ENCODE measurements at places on chromosomes 6 and 20. TPM values are rescaled to one million over a fixed set of nuclear protein-coding genes. Genes with fewer than 3 reads are reported as not detected.

CEP250 gene
- 16.4 TPM for total RNA-seq

POM121L2 gene
- total RNA-seq: not detected

DNA sequence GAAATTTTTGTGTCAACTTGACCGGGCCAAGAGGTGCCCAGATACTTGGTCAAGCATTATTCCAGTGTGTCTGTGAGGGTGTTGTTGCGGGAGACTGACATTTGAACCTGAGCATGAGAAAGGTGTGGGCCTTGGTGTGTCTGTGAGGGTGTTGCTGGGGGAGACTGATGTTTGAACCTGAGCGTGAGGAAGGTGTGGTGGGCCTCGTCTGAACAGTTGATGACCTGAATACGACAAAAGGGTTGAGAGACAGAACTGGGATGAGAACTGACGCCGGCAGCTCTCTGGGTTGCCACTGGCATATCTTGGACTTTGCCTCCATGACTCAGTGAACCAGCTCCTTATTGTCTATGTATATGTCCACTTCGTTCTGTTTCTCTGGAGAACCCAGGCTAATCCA lies 240.5 kb downstream of the ERMARD start:
- no peak overlapping the region for H3K27ac ChIP-seq
- no peak overlapping the region for H3K4me3 ChIP-seq
- H3K27me3 ChIP-seq: no peaks in the 10 kb centered on the region
- no peaks in the 10 kb centered on the region for H3K36me3 ChIP-seq

TGM3 gene
- not detected for total RNA-seq

DNA sequence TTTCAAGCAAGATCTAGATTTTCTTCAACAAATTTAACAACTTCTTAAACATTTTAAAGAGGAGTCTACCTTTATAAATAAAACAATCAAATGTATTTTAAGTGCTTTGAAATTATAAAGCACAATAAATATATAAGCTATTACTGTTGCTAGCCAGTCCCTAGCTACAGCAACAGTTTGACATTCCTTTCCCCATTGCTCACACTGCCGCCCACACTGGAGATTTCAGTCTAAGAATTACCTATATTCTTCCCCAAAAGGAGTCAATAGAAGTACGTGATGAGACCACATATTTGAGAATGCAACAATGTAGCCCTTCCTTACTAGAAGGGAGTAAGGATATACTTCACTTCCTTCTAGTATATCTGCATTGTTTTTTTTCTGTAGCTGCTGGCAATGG lies 65.3 kb upstream of the RNF146 start:
- no peak overlapping the region for H3K4me3 ChIP-seq
- no peak overlapping the region for H3K27ac ChIP-seq
- no peaks in the 10 kb centered on the region for H3K27me3 ChIP-seq
- H3K4me1 ChIP-seq: no peaks in the 10 kb centered on the region
- DNase-seq: no peak
- no peaks in the 10 kb centered on the region for H3K36me3 ChIP-seq

CRISP3 gene
- total RNA-seq: not detected

LGSN gene
- not detected for total RNA-seq

DDX39B gene
- total RNA-seq: 211 TPM

PTCRA gene
- not detected for total RNA-seq

- H3K36me3 ChIP-seq: peaks cover 7% of the 10 kb centered on the region
- no peaks in the 10 kb centered on the region for H3K27me3 ChIP-seq
- H3K4me1 ChIP-seq: no peaks in the 10 kb centered on the region
- H3K27ac ChIP-seq: no peak overlapping the region
- no peak overlapping the region for H3K4me3 ChIP-seq
Measured at GRCh38 chr6:18171871-18172270, 16.6 kb downstream of the KDM1B start.

DNA sequence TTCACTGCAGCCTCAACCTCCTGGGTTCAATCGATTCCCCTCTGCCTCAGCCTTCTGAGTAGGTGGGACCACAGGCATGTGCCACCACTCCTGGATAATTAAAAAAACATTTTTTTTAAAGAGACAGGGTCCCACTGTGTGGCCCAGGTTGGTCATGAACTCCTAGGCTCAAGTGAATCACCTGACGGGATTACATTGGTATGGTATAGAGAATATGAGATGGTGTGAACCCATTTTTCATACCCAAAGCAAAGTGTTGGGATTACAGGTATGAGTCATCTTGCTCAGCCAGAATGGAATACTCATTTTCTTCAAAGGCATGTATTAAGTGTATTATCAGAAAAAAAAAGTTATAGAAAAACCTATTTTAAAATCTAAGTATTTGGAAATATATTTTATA lies 114.2 kb downstream of the AHI1 start:
- no peak overlapping the region for H3K4me3 ChIP-seq
- no peak for DNase-seq
- no peaks in the 10 kb centered on the region for H3K27me3 ChIP-seq
- H3K4me1 ChIP-seq: no peaks in the 10 kb centered on the region

DNA sequence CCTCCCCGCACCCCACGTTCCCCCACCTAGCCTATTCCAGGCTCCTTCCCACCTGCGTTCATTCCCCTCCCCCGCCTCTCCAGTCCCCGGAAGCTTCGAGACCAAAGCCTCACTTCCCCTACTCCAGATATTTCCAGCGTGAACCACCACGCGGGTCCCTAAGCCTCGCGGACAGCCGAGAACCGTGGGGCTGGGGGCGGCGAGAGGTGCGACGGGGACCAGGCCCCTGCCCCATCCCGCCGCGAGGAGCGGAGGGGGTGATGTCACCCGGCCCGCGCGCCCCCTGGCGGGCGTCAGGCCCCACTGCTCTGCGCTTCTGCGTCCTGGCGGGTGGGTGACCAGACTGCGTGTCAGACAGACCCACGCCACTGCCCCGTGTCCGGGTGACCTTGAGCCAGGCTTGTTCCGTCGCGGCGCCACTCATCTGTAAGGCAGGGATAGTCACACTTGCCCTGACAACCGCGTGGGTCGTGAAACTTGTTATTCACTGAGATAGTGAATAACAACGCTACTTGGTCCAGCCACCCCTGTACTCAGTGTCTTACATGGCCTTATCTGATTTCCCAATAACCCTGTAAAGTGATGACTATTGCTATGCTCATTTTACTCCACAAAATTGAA lies 9.0 kb upstream of the HSP90AB1 start:
- no peaks in the 10 kb centered on the region for H3K27me3 ChIP-seq
- H3K4me3 ChIP-seq: peak overlapping the region; percentile 67
- peak; percentile 91 for DNase-seq
- peaks cover 3% of the 10 kb centered on the region for H3K36me3 ChIP-seq

ARMH2 gene
- total RNA-seq: not detected

GRCh38 chr6:126432564-126432963 lies 92.6 kb downstream of the CENPW start:
- no peaks in the 10 kb centered on the region for H3K4me1 ChIP-seq
- H3K4me3 ChIP-seq: no peak overlapping the region
- H3K27ac ChIP-seq: no peak overlapping the region
- no peaks in the 10 kb centered on the region for H3K27me3 ChIP-seq
- no peak for DNase-seq

- H3K27ac ChIP-seq: peak overlapping the region; percentile 55
- H3K4me3 ChIP-seq: no peak overlapping the region
- H3K27me3 ChIP-seq: no peaks in the 10 kb centered on the region
- peaks cover 28% of the 10 kb centered on the region for H3K36me3 ChIP-seq
- no peaks in the 10 kb centered on the region for H3K4me1 ChIP-seq
Measured at GRCh38 chr6:30591008-30591407, 19.8 kb downstream of the ABCF1 start.

DNA sequence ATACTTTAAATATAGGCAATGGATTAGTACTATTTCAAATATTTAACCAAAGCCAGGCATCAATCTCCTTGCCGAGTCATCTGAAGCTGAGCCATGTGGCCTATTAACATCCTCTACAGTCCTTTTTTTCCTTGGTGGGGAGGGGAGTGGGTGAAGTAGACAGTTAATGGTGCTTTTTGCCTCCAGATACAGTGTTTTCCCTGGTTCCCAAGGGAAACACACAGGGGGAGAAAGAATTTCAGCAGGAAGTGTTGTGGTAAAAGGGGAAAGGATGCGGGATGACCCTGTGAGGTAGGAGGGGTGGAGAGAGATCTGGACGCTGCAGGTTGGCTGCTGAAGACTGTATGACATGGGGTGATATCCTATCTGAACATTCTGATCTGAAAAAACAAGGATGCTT lies 9.6 kb downstream of the CLDN20 start:
- H3K27me3 ChIP-seq: no peaks in the 10 kb centered on the region
- H3K4me1 ChIP-seq: no peaks in the 10 kb centered on the region
- DNase-seq: no peak
- H3K27ac ChIP-seq: peak overlapping the region; percentile 78
- H3K4me3 ChIP-seq: no peak overlapping the region
- H3K36me3 ChIP-seq: no peaks in the 10 kb centered on the region

DNA sequence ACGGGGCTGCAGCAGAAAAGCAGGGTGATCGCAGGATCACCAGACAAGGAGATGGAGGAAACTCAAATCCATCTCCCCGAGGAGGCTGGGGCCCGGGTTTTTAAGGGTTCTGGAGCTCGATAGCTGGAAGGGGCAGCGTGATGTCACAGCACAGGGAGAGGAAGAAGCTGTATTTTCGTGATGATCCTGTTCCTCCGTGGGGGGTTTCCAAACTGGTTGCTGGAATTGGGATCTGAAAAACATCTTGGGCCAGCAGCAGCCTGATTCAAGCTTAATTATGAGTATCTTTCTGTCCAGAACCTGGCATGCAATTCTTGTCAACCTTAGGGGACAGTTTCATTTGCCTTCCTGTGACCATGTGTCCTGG lies 4.1 kb downstream of the CST7 start:
- no peak for DNase-seq
- H3K36me3 ChIP-seq: peaks cover 6% of the 10 kb centered on the region
- H3K27ac ChIP-seq: no peak overlapping the region
- no peaks in the 10 kb centered on the region for H3K4me1 ChIP-seq
- H3K4me3 ChIP-seq: no peak overlapping the region
- H3K27me3 ChIP-seq: no peaks in the 10 kb centered on the region

DNA sequence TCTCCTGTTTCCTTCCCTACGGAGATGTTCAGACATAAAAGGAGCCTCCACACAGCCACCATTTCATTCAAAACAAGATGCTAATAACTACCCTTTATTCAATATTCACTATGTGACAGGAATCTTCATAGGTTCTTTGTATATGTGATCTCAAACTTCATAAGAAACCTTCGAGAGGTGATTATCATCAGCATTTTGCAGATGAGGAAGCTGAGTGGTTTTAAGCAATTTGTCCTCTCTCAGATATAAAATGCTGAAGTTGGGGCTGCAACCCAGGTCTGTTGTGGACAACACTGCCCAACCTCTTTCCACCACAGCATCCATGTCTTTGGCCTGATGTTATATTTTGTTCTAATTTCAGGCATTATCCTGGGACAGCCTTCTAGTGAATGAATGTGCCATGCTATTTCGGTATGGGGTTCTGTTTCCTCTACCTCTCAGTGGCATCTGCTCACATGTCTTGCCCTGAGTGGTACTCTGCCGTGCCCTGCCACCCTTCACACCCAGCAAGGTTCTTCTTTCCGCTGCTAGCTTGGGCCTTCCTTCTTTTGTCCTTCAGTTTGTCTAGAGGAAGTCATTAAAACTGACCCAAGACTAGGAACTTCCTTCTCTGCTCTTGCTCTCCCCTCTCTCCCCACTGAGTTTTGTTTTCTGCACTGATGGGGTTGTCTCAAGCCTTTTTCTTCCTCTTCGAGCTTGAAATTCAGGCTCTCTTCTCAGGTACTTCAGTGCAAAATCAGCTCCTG lies 300.9 kb upstream of the PRDM1 start:
- H3K36me3 ChIP-seq: no peaks in the 10 kb centered on the region
- no peak overlapping the region for H3K27ac ChIP-seq
- no peak overlapping the region for H3K4me3 ChIP-seq
- no peaks in the 10 kb centered on the region for H3K27me3 ChIP-seq

DNA sequence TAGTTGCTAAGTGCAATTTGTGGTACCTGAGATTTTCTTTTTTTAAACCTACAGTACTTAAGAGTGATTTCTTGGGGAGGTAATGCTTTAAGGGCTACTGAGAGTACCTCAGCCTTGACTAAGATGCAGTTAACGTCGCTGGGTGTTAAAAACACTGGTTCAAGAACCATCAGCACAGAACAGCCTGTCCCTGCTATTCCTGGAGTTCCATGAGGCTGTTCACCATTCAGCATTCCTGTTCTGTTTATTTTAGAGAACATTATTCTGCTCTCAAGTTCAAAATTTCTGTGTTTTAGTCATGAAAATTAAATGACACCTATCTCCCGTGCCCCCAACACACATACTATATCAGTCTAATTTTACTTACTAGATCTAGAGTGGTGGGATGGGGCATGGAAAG lies 1.7 kb upstream of the PRELID3B start:
- H3K27ac ChIP-seq: no peak overlapping the region
- no peaks in the 10 kb centered on the region for H3K27me3 ChIP-seq
- peaks cover 33% of the 10 kb centered on the region for H3K4me1 ChIP-seq

GRCh38 chr20:57450931-57451330 lies 59.7 kb downstream of the RBM38 start:
- no peak overlapping the region for H3K4me3 ChIP-seq
- no peaks in the 10 kb centered on the region for H3K27me3 ChIP-seq
- H3K4me1 ChIP-seq: peaks cover 40% of the 10 kb centered on the region

- H3K4me1 ChIP-seq: no peaks in the 10 kb centered on the region
- no peaks in the 10 kb centered on the region for H3K27me3 ChIP-seq
- no peaks in the 10 kb centered on the region for H3K36me3 ChIP-seq
- no peak overlapping the region for H3K27ac ChIP-seq
Measured at GRCh38 chr6:106959985-106960384, 14.5 kb downstream of the CD24 start.

DNA sequence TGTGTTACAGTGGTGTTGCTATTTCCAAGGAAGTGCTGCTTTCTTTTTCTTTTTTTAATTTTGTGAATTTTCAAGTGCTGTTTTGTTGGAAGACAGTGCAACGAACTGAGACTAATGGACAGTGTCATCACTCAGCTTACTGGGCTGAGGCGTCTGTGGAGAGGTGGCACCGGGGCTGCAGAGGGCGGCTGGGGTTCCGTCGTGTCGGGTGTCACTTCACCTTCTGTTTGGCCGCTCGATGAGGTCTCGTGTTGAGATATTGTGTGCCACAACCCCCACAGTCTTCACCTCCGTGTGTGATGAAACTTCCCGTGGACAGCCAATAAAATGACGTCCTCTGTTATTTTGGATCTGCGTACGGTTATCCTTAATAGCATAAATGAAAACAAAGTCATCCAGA lies 149.4 kb upstream of the SNX9 start:
- no peaks in the 10 kb centered on the region for H3K36me3 ChIP-seq
- DNase-seq: peak; percentile 60
- no peaks in the 10 kb centered on the region for H3K27me3 ChIP-seq
- H3K27ac ChIP-seq: no peak overlapping the region

DNA sequence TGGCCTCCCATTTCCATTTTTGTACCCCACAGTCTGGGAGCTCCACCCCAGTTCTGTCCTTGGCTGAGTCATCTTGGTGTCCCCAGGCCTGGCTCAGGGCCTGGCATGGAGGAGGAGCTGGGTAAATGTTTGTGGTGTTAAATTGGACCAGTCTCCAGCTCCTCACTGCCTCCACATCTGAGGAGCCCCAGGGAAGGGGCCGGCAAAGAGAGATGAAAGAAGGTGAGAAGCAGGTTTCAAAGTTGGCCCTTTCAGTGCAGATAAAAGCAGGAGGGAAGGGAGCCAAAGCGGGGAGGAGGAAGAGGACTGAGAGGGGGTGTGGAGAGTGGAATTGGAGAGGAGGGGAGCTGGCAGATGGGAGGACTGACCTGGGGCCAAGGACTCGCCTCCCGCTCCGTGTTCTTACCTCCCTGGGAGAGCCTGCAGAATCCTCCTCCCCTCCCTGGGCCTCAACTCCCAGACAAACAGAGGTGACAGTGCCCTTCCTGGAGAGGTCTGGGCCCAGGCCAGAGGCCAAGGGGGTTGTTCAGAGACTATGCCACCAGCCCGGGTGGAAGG lies 89.0 kb downstream of the CD40 start:
- H3K36me3 ChIP-seq: no peaks in the 10 kb centered on the region
- no peak for DNase-seq
- H3K4me3 ChIP-seq: no peak overlapping the region
- H3K27me3 ChIP-seq: peaks cover 3% of the 10 kb centered on the region

Measured in sigmoid colon (tissue), 7 donors.